ENCODE measurements at places on chromosomes 12 and 14. TPM values are rescaled to one million over a fixed set of nuclear protein-coding genes. Genes with fewer than 3 reads are reported as not detected.

The LBHD2 gene
- total RNA-seq = not detected

The CCDC175 gene
- total RNA-seq = not detected

The GALNT9 gene
- total RNA-seq = 2.6 TPM

The KRAS gene
- total RNA-seq = 37.5 TPM

The TTC6 gene
- 0.10 TPM for total RNA-seq

The PTPRQ gene
- total RNA-seq = not detected

The TTLL5 gene
- total RNA-seq = 26.2 TPM

The CABP1 gene
- total RNA-seq = 0.84 TPM

The DNAI7 gene
- total RNA-seq = 0.52 TPM

The TEX52 gene
- total RNA-seq = not detected

The FGD4 gene
- total RNA-seq = 7.7 TPM

The DBX2 gene
- not detected for total RNA-seq

The RESF1 gene
- total RNA-seq = 64.7 TPM

The JKAMP gene
- total RNA-seq = 46.5 TPM

The SYNDIG1L gene
- total RNA-seq = not detected

The P2RX2 gene
- total RNA-seq = not detected

The PRKD1 gene
- not detected for total RNA-seq

The OSGEP gene
- total RNA-seq = 21.8 TPM

The CCDC196 gene
- not detected for total RNA-seq

The ASIC1 gene
- 28.9 TPM for total RNA-seq

The BMAL2 gene
- total RNA-seq = 21.5 TPM

The SELPLG gene
- total RNA-seq = 1.2 TPM

The GLS2 gene
- not detected for total RNA-seq

The INHBC gene
- total RNA-seq = 0.20 TPM

The MANSC1 gene
- total RNA-seq = 0.20 TPM

The MYO1A gene
- 0.76 TPM for total RNA-seq

The KRT75 gene
- not detected for total RNA-seq

The ZNF385A gene
- 34.7 TPM for total RNA-seq

The GPD1 gene
- 1.6 TPM for total RNA-seq

The PRB2 gene
- total RNA-seq = not detected

The TESPA1 gene
- total RNA-seq = 0.27 TPM

The TMEM30B gene
- total RNA-seq = 0.12 TPM

The BDKRB1 gene
- not detected for total RNA-seq

The CDH24 gene
- 19.3 TPM for total RNA-seq

The MRPS35 gene
- total RNA-seq = 55.4 TPM
